Body of pancreas (tissue), 4 donors: ENCODE measurements at places on chromosomes 1 and 21.

GRCh38 chr1:89041119-89041641, 18.5 kb upstream of the GBP3 start:
- no peak for DNase-seq

DNA sequence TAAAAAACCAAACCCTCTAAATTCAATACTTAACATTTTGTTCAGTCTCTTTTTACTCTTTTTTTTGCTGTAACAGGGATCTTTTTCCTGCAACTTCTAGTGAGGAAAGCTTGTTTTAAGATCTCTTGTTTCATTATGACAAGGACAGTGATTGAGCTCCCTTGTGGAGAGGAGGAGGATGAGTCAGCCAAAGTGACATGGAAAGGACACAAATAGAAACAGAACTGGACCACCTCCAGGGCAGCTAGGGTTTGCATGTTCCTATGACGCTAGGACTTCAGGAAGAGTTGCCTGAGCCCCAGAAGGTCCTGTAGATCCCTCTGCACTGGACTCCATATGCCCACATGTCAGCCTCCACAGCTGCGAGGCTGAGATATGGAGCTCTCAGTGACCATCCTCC, 212.6 kb upstream of the FAM78B start:
- no peak for DNase-seq

DNA sequence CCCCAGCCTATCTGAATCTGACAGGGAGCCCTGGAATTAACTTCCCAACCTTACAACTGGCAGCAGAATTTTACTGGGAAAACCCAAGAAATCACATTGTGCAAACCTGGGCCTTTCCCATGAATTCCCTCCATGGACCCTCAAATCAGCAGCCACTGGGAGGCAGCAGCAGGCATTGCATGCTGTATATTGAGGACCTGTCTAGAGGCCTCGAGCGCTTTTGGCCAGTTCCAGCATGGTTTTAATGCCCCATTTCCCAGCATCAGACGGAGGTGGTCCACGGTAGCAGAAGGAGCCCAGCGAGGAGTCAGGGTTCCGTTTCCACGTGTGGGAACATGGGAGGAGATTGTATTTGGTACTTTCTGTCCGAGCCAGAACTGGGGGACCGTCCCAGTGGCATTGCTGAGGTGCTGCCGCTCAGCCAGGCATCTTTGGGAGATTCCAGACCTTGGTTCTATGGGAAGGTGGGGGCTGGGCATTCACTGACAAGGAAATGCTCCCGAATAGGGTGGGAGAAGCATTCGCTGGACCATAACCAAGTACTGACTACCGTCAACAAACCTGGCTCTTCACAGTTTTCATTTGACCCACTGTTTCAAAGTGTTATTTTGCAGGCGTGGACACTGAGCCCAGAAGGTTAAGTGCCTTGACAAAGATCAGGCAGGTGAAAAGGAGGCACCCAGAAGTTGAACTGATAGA, 15.9 kb downstream of the BMP8A start:
- no peak for DNase-seq

- no peak for DNase-seq
Measured at GRCh38 chr1:32357614-32358013, 4.7 kb downstream of the FAM229A start.
